CD14-positive monocyte (primary cell): ENCODE measurements at places on chromosomes 16 and 17. TPM values are rescaled to one million over a fixed set of nuclear protein-coding genes. Genes with fewer than 3 reads are reported as not detected.

DNA sequence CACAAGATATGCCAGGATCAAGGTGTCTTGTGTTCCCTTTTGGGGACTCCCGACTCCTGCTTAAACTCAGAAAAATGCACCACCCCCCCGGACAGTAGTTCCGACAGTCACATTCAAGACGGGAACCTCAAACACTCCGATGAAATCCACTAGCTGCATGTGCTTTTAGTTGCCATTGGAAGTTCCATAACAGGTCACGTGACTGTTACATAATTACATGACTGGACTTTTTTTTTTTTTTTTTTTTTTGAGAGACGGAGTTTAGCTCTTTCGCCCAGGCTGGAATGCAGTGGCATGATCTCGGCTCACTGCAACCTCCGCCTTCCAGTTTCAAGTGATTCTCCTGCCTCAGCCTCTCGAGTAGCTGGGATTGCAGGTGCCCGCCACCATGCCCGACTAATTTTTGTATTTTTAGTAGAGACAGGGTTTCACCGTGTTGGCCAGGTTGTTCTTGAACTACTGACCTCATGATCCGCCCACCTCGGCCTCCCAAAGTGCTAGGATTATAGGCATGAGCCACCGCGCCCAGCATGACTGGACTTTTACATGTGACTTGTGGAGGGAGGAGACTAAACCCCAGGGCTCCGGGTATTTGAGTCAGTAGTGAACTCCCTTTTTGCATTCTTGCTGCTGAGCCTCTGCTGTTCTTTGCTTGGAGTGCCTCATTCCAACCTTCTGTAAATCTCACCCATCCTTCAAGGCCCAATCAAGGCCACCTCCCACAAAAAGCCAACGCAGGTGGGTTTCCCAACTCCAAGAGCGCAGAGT, 1.6 kb downstream of the SIRT7 start:
- DNase-seq = peak; percentile 89

DNA sequence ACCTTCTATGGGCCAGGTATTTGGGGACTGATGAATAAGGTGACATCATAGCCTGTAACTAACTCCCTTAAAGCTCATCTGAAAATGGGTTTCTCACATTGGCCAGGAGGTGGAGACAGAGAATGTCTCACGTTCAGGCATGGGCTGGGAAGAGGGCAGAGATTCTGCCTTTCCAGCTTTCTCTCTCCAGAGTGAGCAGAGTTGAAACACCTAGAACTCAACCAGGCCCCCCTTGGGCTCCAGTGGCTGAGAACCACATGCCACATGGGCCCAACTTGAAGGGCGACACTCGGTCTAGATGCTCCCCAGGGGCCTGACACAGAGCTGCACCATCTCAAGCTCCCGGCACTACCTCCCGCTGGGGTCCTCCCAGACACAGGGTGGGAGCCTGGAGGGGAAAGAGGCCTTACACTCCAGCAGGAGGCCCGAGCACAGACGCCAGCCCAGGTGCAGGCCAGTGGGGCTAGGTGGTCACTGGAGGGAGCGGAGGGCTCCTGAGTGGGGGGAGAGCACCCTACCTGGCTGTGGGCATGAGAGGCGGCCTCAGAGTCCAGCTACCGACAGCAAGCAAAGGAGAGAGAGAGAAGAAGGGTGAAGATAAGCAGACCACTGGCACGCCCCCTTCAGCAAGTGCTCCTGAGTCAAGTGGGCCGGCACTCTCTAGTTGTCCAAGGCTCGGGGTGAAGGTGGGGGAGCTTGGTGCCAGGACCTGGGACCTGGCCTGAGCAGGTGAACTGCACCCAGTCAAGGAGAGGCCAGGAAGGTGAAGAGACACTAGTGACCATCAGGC, 55.9 kb downstream of the MYO18A start:
- peak; percentile 68 for DNase-seq

- DNase-seq = no peak
These were observed 117.1 kb upstream of the COX10 start for GRCh38 chr17:13952009-13952750.

Gene HOXB8
- polyA plus RNA-seq = not detected

Gene PDE6G
- polyA plus RNA-seq = 11.5 and 13.6 TPM in 2 replicates

GRCh38 chr16:28549301-28549899, 4.3 kb upstream of the SGF29 start:
- DNase-seq = peak; percentile 48

Gene RHBDL1
- not detected for polyA plus RNA-seq

Gene GDE1
- polyA plus RNA-seq = 71.7 TPM

Gene ABR
- polyA plus RNA-seq = 19.8 TPM

GRCh38 chr16:71610936-71611871, 14.8 kb upstream of the MARVELD3 start:
- DNase-seq = peak; percentile 34

DNA sequence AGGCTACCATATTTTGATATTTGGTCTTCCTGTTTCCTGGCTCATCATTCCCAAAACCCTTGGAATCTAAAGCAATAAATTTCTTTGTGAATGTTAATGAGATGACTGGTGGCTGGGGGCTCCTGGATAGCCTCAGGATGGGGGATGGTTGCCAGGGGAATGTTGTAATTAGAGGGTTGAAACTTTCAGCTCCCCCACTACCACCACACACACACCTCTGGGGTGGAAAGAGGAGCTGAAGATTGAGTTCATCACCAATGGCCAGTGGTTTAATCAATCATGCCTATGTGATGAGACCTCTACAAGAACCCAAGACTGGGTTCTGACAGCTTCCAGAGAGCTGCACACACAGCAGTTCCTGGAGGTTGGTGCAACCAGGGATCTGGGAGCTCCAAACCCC, 59.1 kb downstream of the HS3ST3A1 start:
- no peak for DNase-seq

- DNase-seq = peak; percentile 24
These were observed 38.9 kb upstream of the PLCG2 start for GRCh38 chr16:81740169-81740568.

DNA sequence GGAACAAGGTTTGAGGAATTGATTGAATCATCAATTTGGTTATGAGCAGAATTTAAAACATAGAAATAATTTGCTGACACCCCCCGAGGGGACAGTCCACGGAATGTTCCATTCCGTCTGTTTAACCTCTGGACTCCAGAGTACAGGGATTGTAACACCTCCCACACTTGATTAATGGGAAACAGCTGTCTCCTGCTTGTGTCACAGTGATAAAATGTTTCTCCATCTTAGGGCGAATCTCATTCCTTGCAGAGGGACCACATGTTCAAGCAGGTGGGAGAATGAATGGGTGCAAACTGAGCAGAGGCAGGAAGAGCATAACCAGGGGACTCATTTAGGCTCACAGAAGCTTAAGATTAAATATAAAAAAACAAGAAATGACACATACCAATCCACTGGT, 249.5 kb upstream of the RBFOX1 start:
- no peak for DNase-seq

Gene DPEP3
- 0.20 TPM for polyA plus RNA-seq

- no peak for DNase-seq
These were observed 2.4 kb upstream of the SLC47A2 start for GRCh38 chr17:19718613-19719354.

Gene TMC8
- polyA plus RNA-seq = 15.1 TPM

GRCh38 chr17:33052856-33053255, 61.2 kb downstream of the SPACA3 start:
- no peak for DNase-seq

- DNase-seq = no peak
These were observed 2073.2 kb downstream of the TP53TG3F start for GRCh38 chr16:35532576-35532975.

DNA sequence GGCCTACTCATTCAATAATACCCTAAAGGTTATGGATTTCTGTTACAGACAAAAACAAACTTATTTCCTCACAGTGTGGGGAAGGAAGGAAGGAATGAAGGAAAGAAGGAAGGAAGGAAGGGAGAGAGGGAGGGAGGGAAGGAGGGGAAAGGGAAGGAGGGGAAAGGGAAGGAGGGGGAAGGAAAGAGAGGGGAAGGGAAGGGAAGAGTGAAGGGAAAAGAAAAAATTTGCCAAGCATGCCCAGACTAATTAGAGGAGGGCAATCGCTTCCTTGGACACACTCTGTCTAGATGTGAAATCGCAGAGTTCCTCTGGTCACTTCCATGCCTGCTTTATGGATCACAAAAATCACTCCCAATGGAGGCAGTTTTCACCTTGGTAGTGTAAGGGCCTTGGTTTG, 570.1 kb upstream of the SOX9 start:
- DNase-seq = no peak

Gene MLKL
- 33.6 TPM for polyA plus RNA-seq

GRCh38 chr16:65532258-65532657, 410.4 kb upstream of the CDH11 start:
- no peak for DNase-seq

DNA sequence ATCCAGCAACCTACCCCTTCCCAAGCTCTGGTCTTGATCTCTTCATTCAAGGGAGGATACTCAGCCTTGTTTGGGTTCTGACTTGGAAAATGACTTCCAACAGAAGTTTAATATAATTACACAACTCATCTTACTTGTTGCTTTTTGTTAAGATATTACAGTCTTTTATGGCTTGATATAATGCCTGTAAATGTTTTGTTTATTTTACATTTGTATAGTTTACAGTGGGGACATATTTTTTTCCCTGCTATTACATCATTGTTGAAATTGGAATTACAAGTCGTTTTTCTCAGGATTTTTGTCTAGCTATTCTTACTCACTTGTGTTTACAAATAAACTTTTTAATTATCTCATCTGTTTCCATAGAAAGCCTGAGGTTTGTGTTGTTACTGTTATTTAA, 436.0 kb downstream of the CNTNAP4 start:
- no peak for DNase-seq

DNA sequence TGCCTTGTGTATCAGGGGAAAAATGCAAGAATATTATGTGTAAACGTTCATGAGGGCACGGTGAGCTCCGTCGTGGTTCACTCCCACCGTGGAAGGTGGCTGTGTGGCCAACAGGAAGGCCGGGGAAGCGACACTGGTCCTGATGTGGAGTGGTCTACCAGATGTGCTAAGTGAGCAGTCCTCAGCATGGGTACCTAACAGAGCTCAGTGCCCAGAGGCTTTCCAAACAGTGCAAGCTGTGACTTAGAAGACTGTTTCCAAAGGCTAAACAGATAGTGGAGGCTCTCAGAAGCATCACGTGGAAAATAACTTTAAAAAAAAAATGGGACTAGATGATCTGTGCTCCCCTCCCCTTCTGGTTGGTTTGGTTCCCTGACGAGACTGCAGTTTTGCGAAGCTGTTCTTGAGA, 199.3 kb upstream of the CHMP6 start:
- DNase-seq = no peak

Gene ODAD4
- 0.28 TPM for polyA plus RNA-seq

DNA sequence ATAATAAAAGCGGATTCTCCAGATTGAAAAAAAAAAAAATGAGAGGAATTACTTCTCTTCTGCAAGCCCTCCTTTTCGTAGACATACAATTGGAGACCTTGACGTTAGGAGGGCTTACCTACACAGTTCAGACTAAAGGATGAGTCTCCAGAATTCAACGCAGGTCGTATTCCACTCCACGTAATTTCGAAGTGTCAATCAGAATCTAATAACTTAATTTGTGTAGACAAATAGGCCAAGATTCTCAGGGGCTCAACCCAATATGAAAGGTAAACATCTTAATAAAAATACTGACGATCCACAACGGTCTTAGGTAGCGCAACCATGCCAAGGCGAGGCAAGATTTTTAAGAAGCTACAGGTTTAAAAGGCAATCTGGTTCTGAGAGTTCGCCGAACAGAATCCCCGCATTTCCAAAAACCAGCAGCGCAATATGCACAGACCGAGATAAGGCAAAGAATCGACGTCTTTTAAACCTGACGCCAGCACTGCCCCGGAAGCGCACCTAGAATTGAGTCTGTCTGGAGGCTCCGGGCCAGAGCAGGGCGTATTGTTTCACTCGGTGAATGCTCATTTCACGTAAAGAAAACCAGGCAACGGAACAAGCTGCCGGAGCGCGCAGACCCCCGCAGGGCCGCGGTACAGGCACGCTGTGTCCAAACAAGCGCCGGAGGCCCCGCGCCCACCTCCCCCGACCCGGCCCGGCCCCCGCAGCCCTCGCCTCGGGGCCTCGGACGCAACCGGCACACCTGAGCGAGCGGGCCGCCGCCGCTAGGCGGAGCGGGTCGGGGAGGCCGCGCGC, 623 bp downstream of the MBTPS1 start:
- DNase-seq = no peak

GRCh38 chr17:44120851-44121605, 2.4 kb downstream of the HDAC5 start:
- DNase-seq = no peak

Gene NPIPB13
- not detected for polyA plus RNA-seq

- DNase-seq = peak; percentile 60
These were observed 32.8 kb downstream of the IRF8 start for GRCh38 chr16:85931596-85932402.
